Activated CD4-positive, alpha-beta T cell treated with anti-CD3 and anti-CD28 coated beads, Interleukin-2, amount 10 ng/mL, durations not matched to agents 24 days and 14 days (primary cell): ENCODE measurements at places on chromosomes 7 and 10. TPM values are rescaled to one million over a fixed set of nuclear protein-coding genes. Genes with fewer than 3 reads are reported as not detected.

GRCh38 chr10:33749067-33749735 is 414.7 kb upstream of the NRP1 start:
- H3K27ac ChIP-seq, result no peak overlapping the region
- no peaks in the 10 kb centered on the region for H3K27me3 ChIP-seq
- DNase-seq, result no peak
- no peaks in the 10 kb centered on the region for H3K36me3 ChIP-seq

DNA sequence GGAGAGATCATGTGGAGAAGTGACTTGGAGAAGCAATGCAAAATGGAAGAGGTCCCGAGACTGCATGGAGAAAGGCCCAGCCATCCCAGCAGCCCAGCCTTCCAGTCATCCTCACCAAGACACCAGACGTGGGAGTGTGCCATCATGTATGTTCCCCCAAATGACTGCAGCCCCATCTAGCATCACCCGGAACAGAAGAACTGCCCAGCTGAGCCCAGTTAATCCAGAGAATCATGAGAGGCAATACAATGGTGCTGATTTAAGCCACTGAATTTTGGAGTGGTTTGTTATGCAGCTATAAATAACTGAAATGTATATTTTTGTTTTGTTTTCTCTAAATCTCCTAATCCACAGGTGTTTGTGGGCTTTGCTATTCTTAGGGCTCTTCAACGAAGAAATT is 22.5 kb upstream of the VCL start:
- no peak for DNase-seq
- H3K4me1 ChIP-seq, result peaks cover 14% of the 10 kb centered on the region
- no peak overlapping the region for H3K27ac ChIP-seq
- H3K36me3 ChIP-seq, result no peaks in the 10 kb centered on the region

NPY gene
- not detected in 2 replicates for total RNA-seq

- DNase-seq, result no peak
- H3K27ac ChIP-seq, result no peak overlapping the region
- H3K27me3 ChIP-seq, result peaks cover 17% of the 10 kb centered on the region
- no peaks in the 10 kb centered on the region for H3K36me3 ChIP-seq
- H3K4me3 ChIP-seq, result no peak overlapping the region
Observed at GRCh38 chr7:51321961-51322515, 5.4 kb upstream of the COBL start.

- no peak overlapping the region for H3K27ac ChIP-seq
- DNase-seq, result no peak
- H3K4me1 ChIP-seq, result peaks cover 5% of the 10 kb centered on the region
- peak overlapping the region; percentile 68 for H3K4me3 ChIP-seq
- peaks cover 65% of the 10 kb centered on the region for H3K27me3 ChIP-seq
- H3K36me3 ChIP-seq, result no peaks in the 10 kb centered on the region
Observed at GRCh38 chr10:7667262-7668141, 736 bp upstream of the ITIH5 start.

- H3K4me1 ChIP-seq, result no peaks in the 10 kb centered on the region
- H3K27ac ChIP-seq, result no peak overlapping the region
- H3K27me3 ChIP-seq, result peaks cover 12% of the 10 kb centered on the region
Observed at GRCh38 chr7:38451840-38452239, 178.4 kb upstream of the TARP start.

HOXA9 gene
- total RNA-seq, result not detected in 2 replicates

EN2 gene
- not detected in 2 replicates for total RNA-seq

DNA sequence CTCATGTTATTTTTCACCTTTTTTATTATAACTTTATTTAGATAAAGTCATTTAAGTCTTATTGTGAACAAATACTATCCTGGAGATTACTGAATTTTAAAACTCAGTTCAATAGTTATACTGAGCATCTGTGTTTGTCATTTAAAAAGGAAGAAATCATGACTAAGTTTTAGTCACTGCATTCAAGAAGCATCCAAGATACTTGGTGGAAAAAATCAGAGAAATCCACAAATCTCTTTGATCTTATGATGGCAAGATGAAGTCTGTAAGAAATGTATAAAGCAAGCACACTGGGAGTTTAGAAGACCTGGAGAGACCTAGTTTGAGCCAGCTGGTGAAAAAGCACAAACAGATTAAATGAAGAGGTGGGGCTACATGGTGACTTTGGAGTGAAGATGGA is 529.8 kb upstream of the IGFBP3 start:
- H3K4me3 ChIP-seq, result no peak overlapping the region
- DNase-seq, result no peak
- no peaks in the 10 kb centered on the region for H3K36me3 ChIP-seq
- H3K4me1 ChIP-seq, result no peaks in the 10 kb centered on the region
- no peak overlapping the region for H3K27ac ChIP-seq

GRCh38 chr7:106736123-106736507 is 75.2 kb upstream of the CCDC71L start:
- DNase-seq, result no peak
- H3K4me3 ChIP-seq, result no peak overlapping the region
- H3K27me3 ChIP-seq, result no peaks in the 10 kb centered on the region
- H3K4me1 ChIP-seq, result peaks cover 36% of the 10 kb centered on the region
- H3K27ac ChIP-seq, result peak overlapping the region; percentile 12

CTAGE15 gene
- 1.3 and 2.7 TPM in 2 replicates for total RNA-seq

- no peak overlapping the region for H3K4me3 ChIP-seq
- no peaks in the 10 kb centered on the region for H3K36me3 ChIP-seq
- DNase-seq, result no peak
- H3K27me3 ChIP-seq, result no peaks in the 10 kb centered on the region
- no peaks in the 10 kb centered on the region for H3K4me1 ChIP-seq
Observed at GRCh38 chr7:64871761-64872160, 31.3 kb upstream of the ZNF273 start.

GRCh38 chr7:158051776-158052175 is 535.8 kb downstream of the PTPRN2 start:
- H3K27me3 ChIP-seq, result no peaks in the 10 kb centered on the region
- H3K36me3 ChIP-seq, result no peaks in the 10 kb centered on the region
- H3K4me3 ChIP-seq, result no peak overlapping the region
- DNase-seq, result no peak
- no peak overlapping the region for H3K27ac ChIP-seq

CYCS gene
- 280 and 290 TPM in 2 replicates for total RNA-seq

- no peaks in the 10 kb centered on the region for H3K27me3 ChIP-seq
- no peak overlapping the region for H3K27ac ChIP-seq
- no peaks in the 10 kb centered on the region for H3K36me3 ChIP-seq
- no peak overlapping the region for H3K4me3 ChIP-seq
- DNase-seq, result no peak
Observed at GRCh38 chr7:10724449-10724848, 249.2 kb upstream of the PHF14 start.

- H3K27ac ChIP-seq, result no peak overlapping the region
- H3K36me3 ChIP-seq, result no peaks in the 10 kb centered on the region
- no peak overlapping the region for H3K4me3 ChIP-seq
- DNase-seq, result no peak
- H3K4me1 ChIP-seq, result no peaks in the 10 kb centered on the region
Observed at GRCh38 chr7:148356303-148356702, 234.3 kb upstream of the C7orf33 start.

DNA sequence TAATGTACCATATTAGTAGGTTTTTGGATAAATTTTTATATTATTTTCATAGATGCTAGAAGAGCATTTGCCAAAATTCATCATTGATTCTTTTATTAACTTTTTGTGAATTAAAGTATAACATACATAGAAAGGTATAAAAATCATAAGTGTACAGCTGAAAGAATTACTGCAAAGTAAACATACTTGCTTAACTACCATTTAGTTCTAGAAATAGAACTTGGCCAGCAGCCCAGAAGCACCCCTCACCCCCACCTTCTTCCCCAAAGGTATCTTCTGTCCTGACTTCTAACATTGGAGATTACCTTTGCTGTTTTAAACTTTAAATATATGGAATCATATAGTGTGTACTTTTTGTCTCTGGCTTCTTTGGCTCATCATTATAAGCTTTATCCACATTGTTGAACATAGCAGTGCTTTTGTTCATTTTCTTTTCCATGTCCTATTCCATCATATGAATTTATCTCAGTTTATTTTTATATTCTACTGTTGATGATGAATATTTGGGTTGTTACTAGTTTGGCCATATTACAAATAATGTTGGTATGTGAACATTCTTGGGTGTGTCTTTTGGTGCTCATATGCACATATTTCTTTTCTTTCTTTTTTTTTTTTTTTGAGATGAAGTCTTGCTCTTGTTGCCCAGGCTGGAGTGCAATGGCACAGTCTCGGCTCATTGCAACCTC is 142.8 kb downstream of the ADK start:
- H3K4me1 ChIP-seq, result peaks cover 5% of the 10 kb centered on the region
- no peak overlapping the region for H3K4me3 ChIP-seq
- no peak overlapping the region for H3K27ac ChIP-seq
- H3K36me3 ChIP-seq, result peaks cover 8% of the 10 kb centered on the region
- no peaks in the 10 kb centered on the region for H3K27me3 ChIP-seq

GRCh38 chr7:90172624-90173023 is 18.4 kb downstream of the STEAP1 start:
- H3K27me3 ChIP-seq, result peaks cover 6% of the 10 kb centered on the region
- peaks cover 3% of the 10 kb centered on the region for H3K36me3 ChIP-seq
- H3K27ac ChIP-seq, result peak overlapping the region; percentile 23
- DNase-seq, result no peak
- H3K4me1 ChIP-seq, result peaks cover 7% of the 10 kb centered on the region
- no peak overlapping the region for H3K4me3 ChIP-seq

- no peak overlapping the region for H3K4me3 ChIP-seq
- H3K4me1 ChIP-seq, result no peaks in the 10 kb centered on the region
- no peaks in the 10 kb centered on the region for H3K27me3 ChIP-seq
- H3K27ac ChIP-seq, result no peak overlapping the region
- no peak for DNase-seq
Observed at GRCh38 chr7:13551503-13551902, 438.0 kb downstream of the ETV1 start.

- no peak overlapping the region for H3K27ac ChIP-seq
- no peaks in the 10 kb centered on the region for H3K4me1 ChIP-seq
- H3K36me3 ChIP-seq, result no peaks in the 10 kb centered on the region
- H3K27me3 ChIP-seq, result no peaks in the 10 kb centered on the region
- no peak overlapping the region for H3K4me3 ChIP-seq
Observed at GRCh38 chr10:131270461-131271190, 40.9 kb downstream of the TCERG1L start.

DNA sequence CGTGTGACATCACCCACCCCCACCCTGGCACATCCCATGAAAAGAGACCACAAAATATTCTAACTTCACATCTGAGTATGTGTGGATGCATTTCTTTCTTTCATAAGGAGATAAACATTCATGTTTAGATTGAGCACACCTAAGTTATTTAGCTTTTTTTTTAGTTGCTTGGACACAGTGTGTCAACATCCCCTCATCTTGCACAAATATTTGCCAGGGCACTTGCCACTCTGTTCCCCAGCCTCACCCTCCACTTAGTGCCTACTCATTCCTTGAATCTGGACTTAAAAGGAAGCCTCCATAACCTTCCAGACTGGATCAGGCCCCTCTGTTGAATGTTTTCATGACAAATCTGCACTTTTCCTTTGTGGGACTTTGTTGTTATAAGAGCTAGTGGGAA is 338.9 kb upstream of the IGFBP3 start:
- no peaks in the 10 kb centered on the region for H3K4me1 ChIP-seq
- H3K27me3 ChIP-seq, result no peaks in the 10 kb centered on the region
- no peaks in the 10 kb centered on the region for H3K36me3 ChIP-seq
- H3K4me3 ChIP-seq, result no peak overlapping the region
